ENCODE measurements at places on chromosomes 16 and 17. TPM values are rescaled to one million over a fixed set of nuclear protein-coding genes. Genes with fewer than 3 reads are reported as not detected.

Gene CDRT15
- not detected for total RNA-seq

DNA sequence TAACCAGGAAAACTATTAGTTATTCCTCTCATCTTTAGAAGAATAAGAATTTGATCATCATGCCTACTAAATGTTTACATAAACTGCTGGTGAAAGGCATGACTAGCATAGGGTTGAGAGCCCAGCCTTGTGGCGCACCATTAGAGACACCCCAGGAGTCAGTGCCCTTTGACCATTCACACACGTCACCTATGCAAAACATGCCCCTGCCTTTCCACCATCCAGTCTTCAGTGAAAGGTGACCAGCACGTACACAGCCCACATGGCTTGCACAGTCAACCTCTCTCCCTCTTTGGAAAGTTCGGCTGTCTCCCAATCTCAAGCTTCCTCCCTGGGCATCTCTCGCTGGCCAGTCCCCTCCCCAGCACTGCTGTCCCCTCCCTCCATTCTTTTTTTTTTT, 150.3 kb downstream of the ENGASE start:
- DNase-seq = no peak

- no peak for DNase-seq
Observed at GRCh38 chr17:68603656-68604055, 2.5 kb upstream of the FAM20A start.

- DNase-seq = no peak
Observed at GRCh38 chr16:283033-283805, at the start of gene PDIA2. Gene PDIA2, plus strand, starts transcription at chr16:283164. Its CDS starts 6 bp downstream, at chr16:283170.

Gene PNMT
- 2.4 TPM for total RNA-seq

DNA sequence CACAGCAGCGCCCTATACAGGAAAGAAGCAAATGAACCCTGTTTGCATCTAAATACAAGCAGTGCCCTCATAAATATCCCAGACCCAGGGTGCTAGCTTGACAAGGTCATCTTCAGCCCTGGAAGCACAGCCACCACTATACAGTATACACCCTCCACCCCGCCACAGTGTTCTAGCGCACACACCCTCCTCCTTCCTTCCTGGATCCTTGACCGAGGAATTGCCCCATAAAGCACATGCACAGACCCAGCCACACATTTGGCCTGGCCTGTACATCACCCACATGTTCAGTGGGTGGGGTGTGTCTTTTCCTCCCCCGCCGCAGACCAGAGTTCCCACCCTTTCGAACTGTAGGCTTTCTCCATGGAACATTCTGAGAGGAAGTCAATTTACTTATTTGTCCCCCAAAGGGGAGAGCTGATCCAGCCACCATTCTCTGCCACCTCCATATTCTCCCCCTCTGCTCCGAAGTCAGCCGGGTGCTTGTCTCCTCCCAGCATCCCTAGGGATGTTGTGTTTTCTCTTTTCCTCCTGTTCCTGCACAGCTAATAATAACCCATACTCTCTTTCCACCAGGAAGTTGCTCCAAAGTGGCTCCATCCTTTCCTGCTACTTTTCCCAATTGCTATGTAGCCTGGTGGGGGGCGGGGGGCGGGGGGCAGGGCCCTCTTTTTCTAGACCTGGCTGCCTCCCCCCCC, 6.6 kb downstream of the ABI3 start:
- no peak for DNase-seq

DNA sequence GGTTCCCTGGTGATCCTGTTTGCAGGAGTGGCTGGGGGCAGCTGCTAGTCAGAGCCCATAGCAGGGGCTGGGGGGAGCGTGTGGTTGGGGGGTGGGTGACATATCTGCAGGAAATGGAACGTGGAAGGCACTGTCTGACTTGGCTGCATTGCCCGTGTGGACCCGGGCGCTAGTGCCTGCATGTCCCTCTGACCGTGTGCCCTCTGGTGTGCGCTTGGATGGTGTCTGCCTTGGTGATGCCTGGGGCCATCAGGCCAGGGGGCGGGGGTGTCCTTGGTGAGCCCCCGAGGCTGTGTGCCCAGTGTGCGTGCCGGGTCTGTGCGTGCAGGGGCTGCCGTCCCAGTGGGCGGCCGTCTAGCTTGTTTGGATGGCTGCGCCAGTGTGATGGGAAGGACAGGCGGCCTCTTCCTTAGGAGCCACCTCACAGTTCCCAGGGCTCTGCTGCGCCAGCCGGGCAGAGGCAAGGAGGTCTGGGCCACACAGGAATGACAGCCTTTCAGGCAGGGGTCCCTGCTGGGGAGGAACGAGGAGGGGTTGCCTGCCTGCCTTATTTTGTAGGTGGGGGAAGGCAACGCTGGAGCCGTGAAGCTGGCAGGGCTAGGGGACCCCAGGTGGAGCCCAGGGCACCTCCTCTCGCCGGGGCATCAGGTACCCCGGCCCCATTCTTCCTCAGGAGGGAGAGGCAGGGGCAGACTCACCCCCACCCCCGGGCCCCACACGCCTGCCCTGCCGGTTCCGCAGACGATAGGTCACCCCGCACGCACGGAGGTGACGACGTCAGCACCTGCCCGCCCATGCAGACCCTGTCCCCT, 693 bp downstream of the NDRG4 start:
- no peak for DNase-seq

Gene ABCA3
- 8.7 TPM for total RNA-seq

Gene TP53TG3C
- total RNA-seq = not detected

DNA sequence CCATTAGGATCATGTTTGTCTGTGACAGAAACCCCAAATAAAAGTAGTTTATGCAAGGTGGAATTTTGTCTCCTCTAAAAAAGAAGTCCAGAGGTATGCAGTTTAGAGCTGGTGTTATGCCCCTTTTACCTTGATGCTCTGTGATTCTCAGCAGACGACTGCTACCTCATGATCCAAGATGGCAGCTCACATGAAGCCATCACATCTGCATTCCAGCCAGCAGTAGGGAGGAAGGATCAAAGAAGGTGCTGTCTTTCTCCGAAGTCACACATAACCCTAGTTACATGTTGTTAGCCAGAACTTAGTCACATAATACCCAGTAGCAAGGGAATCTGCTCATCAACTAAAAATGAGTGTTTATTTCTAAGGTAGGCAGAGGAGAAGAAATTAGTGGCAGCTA, 135.7 kb upstream of the HS3ST2 start:
- DNase-seq = no peak

Gene KIFC3
- 27.9 TPM for total RNA-seq

GRCh38 chr17:76076146-76076764, 1.7 kb downstream of the GALR2 start:
- DNase-seq = no peak

DNA sequence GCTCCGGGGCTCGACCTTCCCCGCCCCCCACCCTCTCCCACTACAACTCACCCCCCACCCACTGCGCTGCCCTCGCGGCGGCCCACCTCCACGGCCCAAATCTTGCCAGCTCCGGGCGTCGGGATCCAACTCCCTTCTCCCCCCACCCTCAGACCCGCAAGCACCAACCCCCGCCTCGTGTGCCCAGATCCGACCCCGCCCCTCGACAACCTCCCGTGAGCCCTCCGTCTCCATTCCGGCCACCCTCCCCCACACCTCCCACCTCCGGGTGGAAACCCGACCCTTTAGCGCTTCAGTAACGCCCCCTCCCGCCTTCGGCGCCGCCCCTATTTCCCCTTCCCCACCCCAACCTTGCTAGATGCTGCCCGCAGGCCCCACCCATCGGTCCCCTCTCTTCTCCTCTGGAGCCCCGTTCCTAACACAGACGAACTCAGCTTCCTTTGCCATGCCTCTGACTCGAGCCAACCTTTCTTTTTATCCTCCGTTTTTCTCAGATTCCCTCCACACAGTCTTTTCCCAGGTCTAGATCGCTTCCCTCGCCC, 717 bp downstream of the UBE2Z start:
- DNase-seq = peak; percentile 96

DNA sequence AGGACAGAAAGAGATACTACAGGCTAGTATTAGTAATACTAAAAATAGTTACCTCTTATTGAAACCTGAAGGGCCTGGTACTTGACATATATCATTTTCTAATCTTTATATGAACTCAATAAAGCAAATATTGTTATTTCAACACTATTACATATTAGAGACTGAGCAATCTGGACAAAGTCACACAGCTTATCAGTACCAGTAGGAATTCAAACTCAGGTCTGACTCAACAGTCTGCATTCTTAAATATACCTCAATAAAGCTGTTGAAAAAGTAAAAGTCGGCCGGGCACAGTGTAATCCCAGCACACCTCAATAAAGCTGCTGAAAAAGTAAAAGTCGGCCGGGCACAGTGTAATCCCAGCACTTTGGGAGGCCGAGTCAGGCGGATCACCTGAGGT, 67.4 kb downstream of the KANSL1 start:
- no peak for DNase-seq

GRCh38 chr16:20928774-20929411, 28.3 kb downstream of the LYRM1 start:
- peak; percentile 60 for DNase-seq

DNA sequence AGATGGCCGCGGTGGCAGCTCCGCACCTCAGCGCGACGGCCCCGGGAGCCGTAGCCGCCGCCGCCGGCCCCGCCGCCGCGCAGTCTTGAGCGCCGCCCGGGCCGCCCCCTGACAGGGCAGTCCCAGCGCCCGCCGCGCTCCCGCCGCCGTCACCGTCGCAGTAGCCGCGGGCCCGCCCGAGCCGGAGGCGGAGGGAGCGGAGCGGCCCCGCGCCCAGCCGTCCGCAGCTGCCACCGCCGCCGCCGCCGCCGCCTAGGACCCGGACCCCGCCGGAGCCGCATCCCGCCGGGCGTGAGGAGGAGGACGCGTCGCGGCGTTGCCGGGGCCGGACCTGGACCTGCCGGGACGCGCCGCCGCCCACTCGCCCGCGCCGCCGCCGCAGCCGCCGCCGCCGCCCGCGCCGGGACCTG, 218 bp downstream of the TNRC6C start:
- no peak for DNase-seq

DNA sequence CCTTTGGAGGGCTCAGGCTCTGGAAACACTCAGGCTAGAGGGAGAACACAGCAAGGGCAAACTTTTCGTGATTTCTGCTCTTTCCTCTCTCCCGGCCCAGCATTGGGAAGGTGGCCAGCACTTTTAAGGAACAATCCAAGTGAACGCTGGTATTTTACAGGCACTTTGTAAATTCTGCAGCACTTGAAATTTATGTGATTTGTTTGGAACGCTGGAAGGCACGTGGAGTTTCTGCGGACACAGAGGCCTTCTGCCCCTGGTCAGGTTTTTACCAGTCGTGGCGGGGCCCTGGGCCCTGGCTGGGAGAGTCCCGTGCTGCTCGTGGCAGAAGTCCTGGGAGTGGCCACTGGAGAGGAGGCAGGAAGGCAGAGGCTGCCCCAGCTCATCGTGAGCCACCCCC, 188.6 kb downstream of the ENGASE start:
- no peak for DNase-seq

- DNase-seq = peak; percentile 80
Observed at GRCh38 chr17:15384142-15384787, 42.9 kb upstream of the TEKT3 start.
